Dorsolateral prefrontal cortex (tissue), 122 donors: ENCODE measurements at places on chromosomes 6 and 20.

DNA sequence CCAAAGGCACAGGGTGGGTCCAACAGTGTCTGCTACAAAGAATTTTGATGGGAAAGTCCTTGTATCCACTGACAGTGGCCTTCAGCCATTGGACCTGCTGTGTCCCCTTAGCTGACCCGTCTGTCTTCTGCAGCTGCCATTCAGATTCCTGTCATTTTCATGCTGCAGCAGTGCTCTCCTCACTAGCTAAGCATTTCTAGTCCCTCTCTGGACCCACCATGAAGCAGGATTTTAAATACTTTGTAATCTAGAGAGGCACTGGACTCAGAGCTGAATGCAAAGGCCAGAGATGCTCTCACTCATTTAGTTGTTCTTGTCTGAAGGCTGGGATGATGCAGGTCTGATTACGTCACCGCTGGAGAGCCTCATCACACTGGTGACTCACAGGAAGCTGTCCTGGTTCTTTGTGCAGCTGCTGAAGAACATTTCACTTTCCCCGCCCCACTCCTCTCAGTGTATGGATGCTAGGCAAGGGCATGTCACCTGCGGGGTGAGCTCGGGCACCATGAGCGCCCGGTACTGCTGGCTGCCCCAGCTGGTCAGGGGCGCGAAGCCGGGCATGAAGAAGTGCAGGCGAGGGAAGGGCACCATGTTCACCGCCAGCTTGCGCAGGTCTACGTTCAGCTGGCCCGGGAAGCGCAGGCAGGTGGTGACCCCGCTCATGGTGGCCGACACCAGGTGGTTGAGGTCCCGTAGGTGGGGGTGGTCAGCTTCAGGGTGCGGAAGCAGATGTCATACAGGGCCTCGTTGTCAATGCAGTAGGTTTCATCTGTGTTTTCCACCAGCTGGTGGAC is 19.4 kb upstream of the TUBB2A start:
- DNase-seq = no peak

DNA sequence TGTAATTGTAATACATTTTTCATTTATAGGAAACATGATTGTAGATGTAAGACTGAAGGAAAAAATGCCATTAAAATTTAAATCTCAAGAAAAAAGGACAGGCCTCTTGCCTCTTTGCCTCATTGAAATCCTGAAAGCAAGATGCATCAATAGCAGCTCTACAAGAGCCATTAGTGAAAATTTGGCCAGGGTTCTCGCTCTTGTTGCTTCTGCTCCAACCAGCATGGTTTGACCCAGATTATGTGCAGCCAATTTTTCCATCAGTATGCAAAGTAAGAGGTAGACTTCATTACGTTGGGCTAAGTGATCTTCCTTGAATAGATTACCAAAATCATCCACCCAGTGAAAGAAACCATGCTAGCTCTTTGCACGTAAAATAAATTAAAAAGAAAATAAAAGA is 106.6 kb downstream of the SGK1 start:
- no peak for DNase-seq

- DNase-seq = no peak
Measured at GRCh38 chr6:29035951-29036350, 9.0 kb downstream of the OR2W1 start.

DNA sequence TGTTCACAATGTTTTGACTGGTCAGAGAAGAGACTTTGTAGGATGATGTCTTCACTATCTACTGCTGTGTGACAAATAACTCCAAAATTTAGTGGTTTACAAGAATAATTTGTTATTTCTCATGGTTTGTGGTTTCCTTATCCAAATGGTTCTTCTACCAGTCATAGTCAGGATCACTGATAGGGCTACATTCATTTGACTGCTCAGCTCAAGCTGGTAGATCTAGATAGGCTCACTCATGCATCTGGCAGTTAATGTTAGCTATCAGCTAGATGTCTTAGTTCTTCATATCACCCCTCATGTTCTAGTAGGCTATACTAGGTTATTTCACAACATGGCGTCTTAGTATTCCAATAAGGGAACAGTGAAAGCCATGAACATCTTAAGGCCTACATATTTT is 131.0 kb downstream of the ID4 start:
- DNase-seq = no peak

- DNase-seq = peak; percentile 19
Measured at GRCh38 chr6:31541059-31541657, 645 bp downstream of the DDX39B start.

DNA sequence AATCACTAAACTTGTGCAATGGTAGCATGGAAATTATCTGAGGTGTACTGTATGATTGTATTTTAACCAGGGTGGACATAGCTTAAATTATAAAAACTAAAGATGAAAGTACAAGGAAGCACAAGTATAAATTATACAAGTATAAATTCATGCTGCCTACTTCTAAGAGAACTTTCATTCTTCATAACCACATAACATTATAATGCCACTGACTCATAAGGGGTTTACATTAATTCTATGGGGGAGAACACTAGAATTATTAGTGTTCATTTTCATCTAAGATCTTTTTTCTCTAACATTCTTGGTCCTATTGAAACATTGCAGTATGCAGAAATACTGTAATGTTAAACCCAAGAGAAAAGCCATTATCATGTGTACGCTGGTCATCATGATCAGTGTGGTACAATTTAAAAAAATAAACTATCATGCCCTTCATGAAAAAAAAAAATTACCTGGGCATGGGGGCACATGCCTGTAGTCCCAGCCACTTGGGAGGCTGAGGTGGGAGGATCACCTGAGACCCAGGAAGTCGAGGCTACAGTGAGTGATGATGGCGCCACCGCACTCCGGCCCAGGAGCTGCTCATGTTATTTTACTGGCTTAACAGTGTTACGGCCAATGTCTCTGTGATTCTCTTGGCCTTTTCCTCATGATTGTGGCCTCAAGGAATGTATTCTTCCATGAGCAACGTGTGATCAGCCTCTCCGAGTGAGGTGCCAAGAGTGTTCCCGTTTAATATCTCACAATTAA is 25.9 kb upstream of the AHCY start:
- no peak for DNase-seq

DNA sequence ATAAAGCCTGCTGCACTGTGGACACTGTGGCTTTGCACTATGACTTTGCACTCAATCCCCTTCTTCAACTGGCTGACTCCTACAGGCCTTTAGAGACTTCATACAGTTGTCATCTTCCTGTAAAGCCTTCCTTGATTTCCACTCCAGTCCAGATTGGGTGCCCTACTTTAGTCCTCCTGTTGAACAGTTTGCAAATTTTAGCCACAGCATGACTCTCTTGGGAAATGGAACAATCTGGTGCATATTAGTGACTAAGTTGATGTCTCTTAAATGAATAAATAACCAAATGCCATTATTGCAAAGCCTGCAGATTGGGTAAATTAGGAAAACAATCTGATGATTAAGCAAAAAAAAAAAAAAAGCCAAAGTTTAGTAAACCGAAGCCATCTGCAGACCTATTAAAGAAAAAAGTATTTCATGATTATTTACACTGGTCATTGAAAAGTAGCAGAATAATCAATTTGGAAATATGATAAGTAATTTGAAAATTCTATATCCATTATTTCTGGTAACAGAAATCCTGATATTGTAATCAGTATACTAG is 12.6 kb downstream of the PLCB4 start:
- DNase-seq = no peak

- DNase-seq = no peak
Measured at GRCh38 chr6:1326535-1327121, 14.7 kb downstream of the FOXQ1 start.

DNA sequence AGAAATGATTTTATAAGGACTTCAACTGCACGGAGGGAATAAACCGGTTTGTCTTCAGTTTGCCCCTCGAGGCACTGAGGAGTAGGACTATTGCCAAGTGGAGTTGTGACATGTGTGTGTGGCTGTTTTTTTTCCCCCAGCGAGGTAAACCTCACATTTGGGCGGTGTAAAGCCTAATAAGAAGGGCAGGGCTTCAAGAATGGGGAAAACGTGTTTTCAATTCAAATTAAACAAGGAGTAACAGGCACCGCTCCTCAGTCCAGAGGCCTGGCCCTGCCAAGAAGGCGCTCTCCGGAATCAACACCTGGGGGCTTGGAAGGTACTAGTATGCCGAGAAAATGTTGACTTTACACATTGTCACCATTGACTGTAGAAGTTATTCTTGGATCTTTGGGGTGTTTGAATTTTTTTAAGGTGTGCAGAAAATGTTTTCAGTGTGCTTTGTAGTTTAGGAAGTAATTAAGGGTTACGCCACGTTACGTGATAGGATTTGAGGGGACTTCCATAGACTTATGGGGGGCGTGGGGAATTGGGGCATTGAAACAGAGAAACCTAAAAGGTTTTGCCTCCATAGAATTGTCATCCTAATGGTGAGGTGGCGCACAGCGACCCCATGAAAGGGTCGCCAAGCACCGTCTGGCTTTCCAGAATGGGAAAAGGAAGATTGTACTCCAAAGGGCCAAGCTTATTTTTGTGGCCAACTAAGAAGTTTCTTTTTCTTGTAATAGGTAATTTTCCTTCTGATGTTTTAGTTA is 791 bp downstream of the ADGRG6 start:
- DNase-seq = no peak

GRCh38 chr20:45080867-45081624 is 19.9 kb downstream of the KCNS1 start:
- no peak for DNase-seq

- DNase-seq = no peak
Measured at GRCh38 chr6:42402184-42402583, 49.5 kb downstream of the TRERF1 start.

DNA sequence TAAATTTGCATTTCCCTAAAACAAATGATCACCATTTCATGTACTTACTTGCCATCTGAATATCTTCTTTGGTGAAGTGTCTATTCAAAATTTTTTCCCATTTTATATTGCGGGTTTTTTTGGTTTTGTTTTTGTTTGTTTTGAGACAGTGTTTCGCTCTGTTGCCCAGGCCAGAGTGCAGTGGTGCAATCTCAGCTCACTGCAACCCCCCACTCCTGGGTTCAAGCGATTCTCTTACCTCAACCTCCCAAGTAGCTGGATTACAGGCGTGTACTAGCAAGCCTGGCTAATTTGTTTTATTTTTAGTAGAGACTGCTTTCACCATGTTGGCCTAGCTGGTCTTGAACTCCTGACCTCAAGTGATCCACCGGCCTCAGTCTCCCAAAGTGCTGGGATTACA is 9.1 kb upstream of the REPS1 start:
- DNase-seq = no peak

DNA sequence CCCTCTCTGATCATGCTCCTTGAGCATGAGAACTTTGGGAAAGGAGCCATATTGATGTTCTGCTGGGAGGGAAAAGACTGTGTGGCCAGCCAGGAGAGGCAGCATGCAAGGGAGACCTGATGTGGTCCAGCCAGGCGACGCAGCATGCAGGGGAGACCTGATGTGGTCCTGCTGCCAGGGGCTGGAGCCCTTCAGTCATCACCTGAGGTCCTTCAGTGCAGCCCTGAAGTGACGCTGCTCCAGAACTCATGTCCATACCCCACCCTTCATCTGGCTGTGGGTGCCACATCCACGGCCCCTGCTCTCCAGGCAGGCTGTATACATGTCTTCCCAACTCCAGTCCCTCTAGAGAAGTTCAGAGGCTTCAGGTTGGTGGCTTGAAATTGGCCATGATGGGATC is 134.4 kb downstream of the ERMARD start:
- DNase-seq = no peak

- no peak for DNase-seq
Measured at GRCh38 chr20:17504066-17504897, 26.9 kb downstream of the BFSP1 start.

DNA sequence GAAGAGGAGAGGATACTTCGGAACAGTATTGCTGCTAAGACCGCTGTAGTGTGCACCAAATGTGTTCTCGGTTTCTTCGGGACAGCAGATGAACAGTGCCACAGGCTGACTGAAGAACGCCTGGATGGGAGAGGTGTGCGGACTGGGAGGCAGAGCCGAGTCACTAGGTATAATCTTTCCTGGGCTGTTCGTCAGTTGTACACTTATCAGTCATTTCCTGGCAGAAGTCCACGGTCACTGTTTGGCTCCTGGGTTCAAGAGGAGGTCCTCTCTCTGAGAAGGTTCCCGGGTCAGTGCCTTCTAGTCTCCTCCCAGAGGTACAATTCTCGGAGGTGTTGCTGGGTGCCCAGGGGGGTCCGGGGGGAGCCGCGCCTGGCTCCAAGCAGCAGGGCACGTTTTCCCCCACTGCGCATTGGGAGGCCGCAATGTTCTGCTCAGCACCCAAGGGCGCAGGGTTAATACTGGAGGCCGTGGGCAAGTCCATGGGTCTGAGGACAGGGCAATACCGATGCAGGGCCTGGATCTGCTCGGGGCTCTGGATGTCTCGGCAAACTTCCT is 38.1 kb downstream of the GJA10 start:
- no peak for DNase-seq

GRCh38 chr6:40349123-40349900 is 237.9 kb downstream of the LRFN2 start:
- no peak for DNase-seq

DNA sequence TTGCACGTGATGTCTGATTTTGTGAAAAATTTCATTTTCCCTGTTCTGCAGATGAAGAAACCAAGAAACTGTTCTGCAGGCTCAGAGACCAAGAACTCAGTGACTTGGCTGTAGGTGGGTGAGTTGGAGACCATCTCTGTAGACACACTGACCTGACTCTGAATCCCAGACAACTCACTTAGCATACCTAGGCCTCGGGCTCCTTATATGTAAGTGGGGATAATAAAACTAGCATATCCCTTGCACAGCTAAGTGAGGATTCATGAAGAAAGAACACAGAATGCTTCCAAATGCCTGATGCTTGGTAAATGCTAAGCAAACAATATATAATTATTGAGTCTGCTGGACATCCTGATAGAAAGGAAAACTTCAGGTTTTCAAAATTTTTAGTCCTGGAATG is 70.8 kb downstream of the B3GAT2 start:
- no peak for DNase-seq

- DNase-seq = no peak
Measured at GRCh38 chr6:15026832-15027231, 219.0 kb upstream of the JARID2 start.

GRCh38 chr6:41553405-41553999 is 7.3 kb downstream of the FOXP4 start:
- DNase-seq = no peak

- DNase-seq = no peak
Measured at GRCh38 chr20:21028921-21029320, 77.2 kb downstream of the LINC00237 start.

GRCh38 chr6:117681162-117681741 is 6.0 kb downstream of the NUS1 start:
- no peak for DNase-seq

- peak; percentile 7 for DNase-seq
Measured at GRCh38 chr20:24776755-24777271, 172.3 kb upstream of the CST7 start.

GRCh38 chr6:30857112-30857511 is 27.2 kb upstream of the DDR1 start:
- no peak for DNase-seq
